ENCODE measurements at places on chromosomes 6 and 20. TPM values are rescaled to one million over a fixed set of nuclear protein-coding genes. Genes with fewer than 3 reads are reported as not detected.
A peak's percentile ranks its signal among the peaks of the same experiment; 100 is the strongest.

GRCh38 chr6:108797951-108798669, 50.1 kb upstream of the ARMC2 start:
- DNase-seq: no peak

Gene FAM217A
- polyA plus RNA-seq: not detected

- no peak for DNase-seq
These were observed 156.2 kb downstream of the BCAS1 start for GRCh38 chr20:53914091-53914780.

GRCh38 chr6:10403385-10404106, 11.3 kb downstream of the TFAP2A start:
- DNase-seq: no peak

GRCh38 chr6:122660296-122660695, 50.1 kb downstream of the PKIB start:
- no peak for DNase-seq

Gene FAM162B
- polyA plus RNA-seq: 0.62 TPM

- no peak for DNase-seq
These were observed 60.1 kb upstream of the PDE7B start for GRCh38 chr6:135791441-135791840.

- no peak for DNase-seq
These were observed 234.6 kb downstream of the ANKRD60 start for GRCh38 chr20:57993716-57994431.

Gene GSTA3
- not detected for polyA plus RNA-seq

DNA sequence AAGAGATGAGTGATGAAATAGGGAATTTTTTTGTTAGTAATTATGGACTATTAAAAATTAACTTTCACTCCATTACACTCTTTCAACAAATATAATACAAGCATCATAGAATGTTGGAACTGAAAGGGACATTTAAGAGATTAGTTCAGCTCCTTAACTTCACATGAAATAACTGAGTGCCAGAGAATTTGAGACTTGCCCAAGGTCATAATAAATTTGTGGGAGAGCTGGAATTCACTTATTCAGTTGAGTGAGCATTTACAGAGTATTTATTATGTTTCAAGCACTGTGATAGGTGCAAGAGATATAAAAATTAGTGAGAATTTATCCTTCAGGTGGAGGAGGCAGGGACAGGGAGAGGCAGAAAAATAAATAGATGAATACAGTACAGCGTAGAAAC, 154.6 kb downstream of the KCNQ5 start:
- no peak for DNase-seq

GRCh38 chr6:25277857-25278256, 1.3 kb upstream of the CARMIL1 start:
- DNase-seq: no peak

Gene KCNK16
- polyA plus RNA-seq: not detected

Gene PSORS1C2
- polyA plus RNA-seq: not detected

GRCh38 chr6:34585108-34585507, 29.0 kb upstream of the SPDEF start:
- DNase-seq: no peak

DNA sequence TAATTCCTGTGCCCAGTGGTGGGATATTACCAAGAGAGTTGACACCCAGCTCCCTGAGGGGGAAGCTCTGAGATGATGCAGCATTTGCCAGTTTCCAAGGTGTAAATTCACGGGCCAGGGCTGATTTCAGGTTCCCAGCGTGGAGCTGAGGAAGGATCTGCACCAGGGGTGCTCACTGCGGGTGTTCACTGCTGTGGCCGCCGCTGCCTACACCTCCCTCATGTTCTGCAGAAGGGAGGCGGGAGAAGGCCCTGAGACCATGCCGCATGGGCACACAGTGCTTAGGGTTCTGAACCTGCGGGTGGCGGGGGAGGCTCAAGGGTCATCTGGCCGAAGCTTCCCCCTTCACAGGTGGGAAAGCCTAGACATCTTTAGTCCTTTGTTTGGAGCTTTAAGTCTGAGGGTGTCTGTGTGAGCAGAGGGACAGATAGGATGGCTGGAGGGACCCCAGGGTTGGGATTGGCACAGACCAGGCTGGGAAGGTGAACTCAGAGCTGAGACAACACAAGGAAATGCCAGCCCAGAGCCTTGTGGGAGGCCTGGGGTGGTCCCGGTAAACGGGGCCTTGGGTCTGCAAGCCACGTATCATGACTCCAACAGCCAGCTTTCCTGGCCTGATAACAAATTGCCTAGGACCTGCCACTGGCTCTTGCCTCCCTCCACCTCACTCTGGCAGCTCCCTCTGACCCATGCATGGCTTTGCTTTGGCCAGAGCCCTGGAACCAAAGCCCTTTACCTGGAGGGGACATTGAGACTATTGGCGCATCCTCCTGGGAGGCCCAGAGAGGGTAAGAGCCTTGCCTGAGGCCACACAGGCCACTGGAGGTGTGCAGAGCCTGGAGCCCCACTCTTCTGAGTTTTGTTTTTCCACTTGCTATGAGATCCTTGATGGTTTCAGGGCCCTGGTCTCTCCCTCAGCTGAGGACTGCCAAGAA, 40.4 kb downstream of the SYNJ2 start:
- DNase-seq: no peak

GRCh38 chr6:134389129-134389528, 71.2 kb upstream of the SGK1 start:
- no peak for DNase-seq

Gene MCCD1
- not detected for polyA plus RNA-seq

DNA sequence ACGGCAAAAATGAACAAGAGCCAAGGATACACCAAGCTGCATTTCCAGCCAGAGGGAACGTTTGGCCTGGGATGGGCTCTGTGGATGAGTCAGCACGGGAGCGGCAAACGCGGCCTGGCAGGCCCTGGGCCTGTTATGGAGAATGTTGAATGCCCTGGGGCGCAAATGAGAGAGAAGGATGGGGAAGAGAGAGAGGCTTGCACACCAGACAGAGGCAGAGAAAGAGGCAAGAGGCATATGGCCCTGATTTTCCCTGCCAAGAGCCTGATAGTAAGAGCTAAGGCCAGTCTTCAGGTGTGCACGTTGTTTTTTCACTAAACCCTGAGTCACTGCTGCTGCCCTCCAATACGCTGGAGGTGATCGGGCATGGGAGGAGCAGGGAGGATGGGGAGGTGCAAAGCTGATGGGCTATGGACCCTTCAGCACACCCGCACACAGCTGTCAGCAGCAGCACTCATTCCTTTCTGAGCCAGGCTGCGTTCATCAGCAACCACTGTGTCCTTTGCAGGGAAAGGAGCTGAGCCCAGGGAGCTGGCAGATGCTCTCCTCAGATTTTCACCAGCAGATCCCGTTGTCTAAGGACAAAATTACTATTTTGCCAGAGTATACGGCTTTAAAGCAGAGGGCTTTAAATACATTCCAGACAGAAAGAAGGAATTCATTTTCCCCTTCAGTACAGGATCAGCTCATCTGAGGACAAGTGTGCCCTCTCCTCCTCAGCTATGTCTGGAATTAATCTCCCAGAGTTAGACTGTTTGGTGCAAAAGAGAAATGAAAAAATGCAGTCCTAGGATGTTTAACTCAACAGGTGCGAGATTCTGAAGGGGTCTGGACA, 61.7 kb upstream of the SLC22A23 start:
- no peak for DNase-seq

DNA sequence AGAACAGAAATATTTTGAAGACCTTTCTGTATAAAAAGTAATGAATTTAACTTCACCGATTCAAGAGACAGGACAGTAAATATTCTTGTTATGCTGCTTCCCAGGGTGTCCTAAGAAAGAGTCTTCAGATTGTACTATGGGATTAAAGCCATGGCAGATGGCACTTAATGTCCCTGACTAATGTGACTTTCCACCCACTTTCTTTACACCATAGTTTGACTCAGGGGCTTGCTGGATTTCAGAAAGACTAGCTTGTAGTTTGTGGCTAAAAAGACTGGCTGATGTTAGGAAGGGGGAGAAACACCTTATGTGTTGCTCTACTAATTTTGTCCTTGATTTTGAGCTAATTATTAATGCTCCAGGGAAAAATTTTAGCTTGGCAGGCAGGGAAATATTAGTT, 75.9 kb downstream of the UTRN start:
- no peak for DNase-seq

Gene OXT
- 41.6 TPM for polyA plus RNA-seq

- DNase-seq: no peak
These were observed 125.9 kb downstream of the TAF4 start for GRCh38 chr20:61939691-61940360.

Gene MANEA
- polyA plus RNA-seq: 16.5 TPM

GRCh38 chr6:31086788-31087440, 25.5 kb downstream of the C6orf15 start:
- DNase-seq: no peak

GRCh38 chr20:22962567-22963439, 72.3 kb upstream of the SSTR4 start:
- DNase-seq: no peak

GRCh38 chr6:12163744-12164507, 126.2 kb upstream of the EDN1 start:
- DNase-seq: no peak

DNA sequence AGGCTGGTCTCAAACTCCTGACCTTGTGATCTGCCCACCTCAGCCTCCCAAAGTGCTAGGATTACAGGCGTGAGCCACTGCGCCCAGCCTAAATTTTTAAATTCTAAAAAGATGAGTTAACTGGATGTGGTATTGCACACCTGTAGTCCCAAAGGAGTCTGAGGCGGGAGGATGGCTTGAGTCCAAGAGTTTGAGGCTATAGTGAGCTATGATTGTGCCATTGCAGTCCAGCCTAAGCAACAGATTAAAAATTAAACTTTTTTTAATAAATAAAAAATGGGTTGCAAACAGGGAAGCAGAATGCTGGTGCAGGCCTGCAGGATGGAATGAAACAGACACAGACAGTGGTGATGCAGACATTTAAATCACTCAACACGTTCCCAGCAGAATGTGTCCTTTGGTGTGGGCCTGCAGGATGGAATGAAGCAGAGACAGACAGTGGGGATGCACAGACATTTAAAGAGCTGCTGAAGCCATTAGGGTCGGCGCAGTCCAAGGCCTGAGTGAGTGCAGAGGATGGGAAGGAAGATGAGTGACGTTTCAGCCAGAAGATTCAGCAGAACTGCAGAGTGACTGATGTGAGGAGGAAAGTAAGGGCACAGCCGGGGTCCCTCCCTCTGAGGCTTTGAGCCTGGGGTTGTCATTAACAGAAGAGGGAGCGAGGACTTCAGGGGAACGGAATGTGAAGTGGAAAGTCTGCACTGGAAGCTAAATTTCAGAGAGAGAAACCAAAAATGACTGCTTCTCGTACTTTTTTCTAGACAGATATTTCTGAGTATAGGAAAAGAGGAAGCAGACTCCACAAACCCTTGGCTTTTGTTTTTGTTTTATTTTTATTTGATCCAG, 117.5 kb downstream of the RIN2 start:
- DNase-seq: no peak

GRCh38 chr6:20202699-20203302, 9.5 kb downstream of the MBOAT1 start:
- no peak for DNase-seq

DNA sequence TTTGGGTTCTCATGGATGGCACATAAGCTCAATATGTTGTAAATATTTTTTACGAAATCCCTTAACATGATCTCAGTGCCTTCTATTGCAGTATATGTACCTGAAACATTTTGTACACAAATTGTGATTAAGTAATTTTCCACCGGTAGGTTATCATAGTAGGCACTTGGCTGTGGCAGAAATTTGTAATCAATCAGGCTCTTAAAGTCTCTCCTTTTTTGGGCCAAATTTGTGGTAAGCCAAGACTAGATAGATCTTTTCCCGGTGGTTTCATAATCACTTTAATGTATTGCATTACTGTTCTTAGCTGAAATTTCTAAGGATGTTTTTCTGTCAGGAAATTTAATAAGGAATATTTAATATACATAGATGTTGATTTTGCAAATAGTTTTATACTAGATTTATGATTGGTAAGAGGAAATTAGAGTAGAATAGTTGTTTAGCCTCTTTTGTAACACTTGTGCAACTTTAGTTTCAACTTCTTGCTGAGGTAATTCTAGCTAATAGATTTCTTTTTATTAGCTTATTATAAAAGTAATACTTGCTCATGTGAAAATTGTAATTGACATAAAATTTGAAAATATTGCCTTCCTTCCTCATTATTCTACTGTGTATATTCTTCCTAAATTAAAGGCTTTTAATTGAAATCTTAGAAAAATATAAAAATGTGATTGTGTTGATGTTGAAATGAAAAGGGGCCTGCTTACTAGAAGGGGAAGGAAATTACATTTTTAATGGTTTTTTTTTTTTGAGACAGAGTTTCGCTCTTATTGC, 3.2 kb downstream of the PCMT1 start:
- no peak for DNase-seq

GRCh38 chr6:155010940-155011339, 15.8 kb downstream of the TIAM2 start:
- no peak for DNase-seq

- DNase-seq: peak; percentile 42
These were observed 31.2 kb upstream of the RALGAPA2 start for GRCh38 chr20:20743511-20744169.

DNA sequence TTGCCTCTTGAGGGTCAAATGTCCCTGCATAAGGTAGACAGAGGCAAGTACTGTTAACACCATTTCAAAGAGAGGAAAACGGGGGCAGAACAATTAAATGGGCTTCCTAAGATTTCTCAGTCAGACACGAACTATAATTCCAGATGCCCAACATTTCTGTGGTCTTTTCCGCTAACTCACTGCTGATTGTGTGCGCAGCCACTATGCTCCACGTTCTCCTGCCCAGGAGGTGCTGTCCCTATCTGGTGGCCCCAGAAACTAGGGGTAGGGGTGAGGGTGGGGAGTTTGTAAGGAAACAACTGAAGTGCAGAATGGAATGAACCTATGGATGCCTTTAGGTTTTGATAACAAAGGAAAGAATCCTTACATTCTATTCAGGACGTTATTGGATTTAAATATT, 86.1 kb upstream of the BACH2 start:
- DNase-seq: no peak

Gene RIPPLY2
- not detected for polyA plus RNA-seq

Gene PEX3
- polyA plus RNA-seq: 14.8 TPM

DNA sequence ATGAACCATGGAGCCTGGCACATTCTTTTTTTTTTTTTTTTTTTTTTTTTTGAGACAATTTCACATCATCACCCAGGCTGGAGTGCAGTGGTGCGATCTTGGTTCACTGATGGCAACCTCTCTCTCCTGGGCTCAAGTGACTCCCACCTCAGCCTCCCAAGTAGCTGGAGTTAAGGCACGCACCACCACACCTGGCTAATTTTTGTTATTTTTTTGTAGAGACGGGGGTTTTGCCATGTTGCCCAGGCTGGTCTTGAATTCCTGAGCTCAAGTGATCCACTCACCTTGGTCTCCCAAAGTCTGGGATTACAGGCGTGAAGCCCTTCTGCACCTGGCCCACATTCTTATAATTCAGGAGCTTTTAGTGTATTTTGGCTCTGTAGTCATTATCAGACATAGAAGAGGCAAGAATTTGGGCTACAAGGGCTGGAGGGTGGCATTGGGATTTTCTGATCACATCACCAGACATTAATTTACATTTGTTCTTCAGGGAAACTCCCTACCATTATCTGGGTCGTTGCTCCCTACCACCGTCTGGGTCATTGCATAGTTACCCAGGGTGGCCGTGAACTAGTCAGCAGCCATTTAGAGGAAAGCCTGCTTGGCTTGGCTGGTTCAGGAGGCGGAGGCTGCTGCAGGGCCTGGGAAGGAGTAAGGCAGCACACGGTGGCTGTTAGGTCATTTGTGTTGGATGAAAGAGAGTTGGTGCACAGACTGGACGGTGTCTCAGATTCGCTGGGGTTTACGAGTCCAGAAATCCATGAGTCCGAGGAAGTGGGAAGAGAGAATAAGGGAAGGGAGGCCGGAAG, 17.6 kb downstream of the ARID1B start:
- no peak for DNase-seq

GRCh38 chr6:7432391-7433120, 42.9 kb downstream of the RIOK1 start:
- no peak for DNase-seq

Gene WASF1
- polyA plus RNA-seq: 3.2 TPM

- DNase-seq: no peak
These were observed 3.1 kb downstream of the SHPRH start for GRCh38 chr6:145960918-145961589.

Data from liver (tissue), 10 donors.